ENCODE measurements at places on chromosomes 16 and 17.

DNA sequence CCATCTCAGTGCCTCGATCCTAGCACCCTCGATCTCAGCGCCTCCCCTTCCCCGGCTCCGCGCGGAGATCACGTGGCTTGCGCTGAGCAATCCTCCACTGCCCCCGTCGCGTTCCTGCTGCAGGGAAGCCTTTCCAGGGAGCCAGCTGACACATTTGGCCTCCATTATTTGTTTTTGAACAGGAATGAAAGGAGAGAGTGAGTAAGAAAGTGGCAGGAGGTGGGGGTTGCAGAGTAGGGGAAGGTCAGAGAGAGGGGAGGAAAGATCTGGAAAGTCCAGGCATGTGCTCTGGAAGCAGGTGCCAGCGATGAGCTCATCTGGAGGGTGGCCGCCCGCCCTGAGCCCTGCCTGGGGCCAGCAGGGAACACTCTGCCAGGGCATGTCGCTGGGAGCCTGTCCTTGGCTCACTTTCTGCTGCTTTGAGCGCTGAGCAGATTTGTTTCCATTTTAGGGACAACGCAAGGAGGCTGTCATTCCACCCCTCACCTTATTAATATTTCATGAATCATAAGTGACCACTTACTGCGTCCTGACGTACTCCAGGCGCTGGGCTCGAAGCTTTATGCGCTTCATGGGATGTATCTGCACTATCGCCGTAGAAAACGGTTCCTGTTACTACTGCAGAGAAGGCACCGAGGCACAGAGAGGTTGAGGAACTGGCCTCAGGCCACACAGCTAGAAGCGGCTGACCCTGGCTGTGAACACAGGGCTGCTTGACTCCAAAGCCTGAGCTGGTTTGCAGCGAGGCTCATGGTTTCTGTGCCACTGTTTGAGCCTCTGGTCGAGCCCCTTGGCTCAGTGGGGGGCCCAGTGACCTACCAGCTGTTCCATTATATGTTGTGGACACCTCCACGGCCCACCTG is 283.1 kb downstream of the SEC14L1 start:
- DNase-seq = peak; percentile 87

DNA sequence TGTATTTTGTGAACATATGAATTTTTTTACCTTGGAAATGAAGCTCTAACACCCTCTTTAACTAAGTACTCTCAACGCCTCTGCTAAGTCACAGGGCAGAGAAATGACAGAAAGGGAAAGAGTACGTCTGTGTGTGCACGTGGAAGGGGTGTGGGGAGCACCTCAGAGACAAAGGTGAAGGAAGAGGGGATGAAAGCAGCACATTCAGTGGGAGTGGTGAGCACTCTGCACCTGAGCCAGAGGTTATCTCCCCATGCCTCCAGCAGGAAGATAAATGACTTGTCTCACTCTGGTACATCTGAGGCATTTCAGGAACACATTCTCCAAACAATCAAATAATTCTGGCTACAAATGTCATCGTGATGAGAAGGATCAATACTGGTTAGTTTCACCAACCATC is 15.0 kb downstream of the GNA13 start:
- no peak for DNase-seq

DNA sequence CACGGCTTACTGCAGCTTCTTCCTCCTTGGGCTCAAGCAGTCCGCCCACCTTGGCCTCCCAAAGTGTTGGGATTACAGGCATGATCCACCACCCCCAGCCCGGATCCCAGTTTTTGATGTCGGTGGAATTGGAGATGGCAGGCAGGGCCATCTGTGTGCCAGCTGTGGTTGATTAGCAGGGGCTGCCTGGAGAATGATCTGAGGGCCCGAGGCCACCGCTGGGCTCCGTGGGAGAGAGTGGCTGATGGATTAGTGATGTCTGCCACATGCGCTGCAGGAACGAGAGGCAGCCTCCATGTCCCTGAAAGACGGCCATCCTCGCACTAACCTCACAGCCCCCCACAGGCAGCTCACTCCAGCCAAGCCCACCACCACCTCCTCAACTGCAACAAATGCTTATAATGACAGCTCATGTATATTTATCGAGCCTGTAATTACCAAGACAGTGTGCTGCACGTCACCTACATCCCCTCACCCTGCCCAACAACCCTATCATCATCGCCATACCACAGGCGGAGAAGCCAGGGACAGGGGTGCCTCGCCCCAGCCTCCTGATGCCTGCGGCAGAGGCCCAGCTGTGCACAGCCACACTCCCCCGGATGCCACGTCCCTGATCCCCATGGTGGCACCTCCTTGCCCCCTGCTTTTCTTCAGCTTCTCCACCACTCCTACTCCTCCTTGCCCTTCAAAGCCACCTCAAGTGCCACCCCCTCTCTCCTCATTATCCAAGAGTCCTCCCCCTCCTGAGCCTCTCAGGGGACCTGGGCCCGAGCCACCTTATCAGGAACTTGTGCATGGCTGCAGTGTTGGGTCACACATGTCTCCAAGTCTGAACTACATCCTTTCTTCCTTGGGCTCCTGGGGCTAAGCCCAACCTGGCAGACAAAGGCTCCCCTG is 33.2 kb downstream of the ACTG1 start:
- DNase-seq = no peak

DNA sequence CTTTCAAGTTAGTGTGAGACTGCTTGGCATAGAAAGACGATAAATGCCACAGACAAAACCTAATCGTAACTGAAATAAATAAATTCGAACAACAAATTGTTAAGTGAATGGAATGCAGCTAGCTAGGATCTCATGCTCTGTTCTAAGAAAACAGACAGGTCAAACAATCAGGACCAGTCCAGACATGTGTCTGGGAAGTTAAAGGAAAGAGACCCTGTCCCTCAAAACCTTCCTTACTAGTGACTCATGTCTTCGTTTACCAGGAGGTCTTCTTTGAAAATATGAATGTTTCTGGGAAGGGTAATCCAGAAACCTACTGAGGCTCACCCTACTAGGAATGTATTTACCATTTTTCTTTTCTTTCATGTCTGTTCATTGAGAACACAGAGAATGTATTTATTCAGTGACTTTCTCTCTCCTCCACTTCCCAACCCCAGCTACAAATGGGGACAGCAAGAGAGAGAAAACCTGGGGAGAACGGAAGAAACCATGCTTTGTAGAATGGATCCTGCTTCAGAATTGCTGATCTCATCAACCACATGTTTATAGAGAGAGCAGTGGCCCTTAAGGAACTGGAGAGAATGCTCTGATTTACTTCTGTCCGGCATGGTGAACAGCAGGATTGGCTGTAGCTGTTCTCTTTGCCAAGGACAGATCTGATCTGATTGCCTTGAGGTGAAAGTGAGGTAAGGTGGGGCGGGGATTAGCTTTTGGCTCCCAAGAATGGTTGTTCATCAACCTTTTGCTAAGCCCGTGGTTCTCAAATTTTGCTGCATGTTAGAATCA is 39.4 kb upstream of the DHX8 start:
- no peak for DNase-seq

DNA sequence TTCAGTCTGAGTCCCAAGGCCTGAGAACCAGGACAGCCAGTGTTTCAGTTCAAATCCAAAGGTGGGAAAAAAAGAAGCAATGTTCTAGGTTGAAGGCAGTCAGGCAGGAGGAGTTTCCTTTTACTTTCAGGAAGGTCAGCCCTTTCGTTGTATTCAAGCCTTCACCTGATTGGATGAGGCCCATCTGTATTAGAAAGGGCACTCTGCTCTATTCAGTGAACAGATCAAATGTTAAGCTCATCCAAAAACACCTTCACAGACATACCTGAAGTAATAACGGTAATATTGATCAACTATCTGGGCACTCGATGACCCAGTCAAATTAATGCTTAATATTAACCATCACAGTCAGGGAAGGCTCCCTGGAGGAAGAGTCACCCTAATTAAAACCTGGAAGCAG is 60.9 kb downstream of the IRX5 start:
- DNase-seq = no peak

GRCh38 chr17:79990704-79991103 is 45.0 kb downstream of the TBC1D16 start:
- DNase-seq = no peak

DNA sequence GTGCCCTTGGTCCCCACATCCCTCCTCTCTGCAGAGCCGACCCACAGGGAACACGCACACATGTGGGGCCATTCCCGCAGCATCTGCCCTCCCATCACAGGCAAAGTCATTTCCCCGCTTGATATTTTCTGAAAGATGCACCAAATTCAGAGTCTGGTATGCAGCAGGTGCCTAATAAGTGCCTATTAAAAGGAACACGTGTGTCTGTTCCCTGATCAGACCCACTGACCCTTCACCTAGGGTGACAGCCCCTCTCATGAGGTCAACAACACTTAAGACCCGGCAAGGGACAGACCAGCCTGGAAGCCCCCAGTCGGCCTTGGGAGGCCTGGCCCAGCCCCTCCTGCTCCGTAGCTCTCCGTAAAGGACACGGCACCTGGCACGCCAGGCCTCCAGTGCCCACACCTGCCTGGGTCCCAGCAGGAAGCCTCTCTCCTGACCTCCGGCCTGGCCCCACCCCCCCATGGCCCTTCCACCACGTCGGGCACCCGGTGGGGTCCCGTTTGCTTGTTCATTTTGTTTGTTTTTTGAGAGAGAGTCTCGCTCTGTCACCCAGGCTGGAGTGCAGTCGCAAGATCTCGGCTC is 20.0 kb downstream of the UNKL start:
- DNase-seq = no peak

GRCh38 chr16:69793526-69793925 is 31.4 kb downstream of the WWP2 start:
- DNase-seq = no peak

DNA sequence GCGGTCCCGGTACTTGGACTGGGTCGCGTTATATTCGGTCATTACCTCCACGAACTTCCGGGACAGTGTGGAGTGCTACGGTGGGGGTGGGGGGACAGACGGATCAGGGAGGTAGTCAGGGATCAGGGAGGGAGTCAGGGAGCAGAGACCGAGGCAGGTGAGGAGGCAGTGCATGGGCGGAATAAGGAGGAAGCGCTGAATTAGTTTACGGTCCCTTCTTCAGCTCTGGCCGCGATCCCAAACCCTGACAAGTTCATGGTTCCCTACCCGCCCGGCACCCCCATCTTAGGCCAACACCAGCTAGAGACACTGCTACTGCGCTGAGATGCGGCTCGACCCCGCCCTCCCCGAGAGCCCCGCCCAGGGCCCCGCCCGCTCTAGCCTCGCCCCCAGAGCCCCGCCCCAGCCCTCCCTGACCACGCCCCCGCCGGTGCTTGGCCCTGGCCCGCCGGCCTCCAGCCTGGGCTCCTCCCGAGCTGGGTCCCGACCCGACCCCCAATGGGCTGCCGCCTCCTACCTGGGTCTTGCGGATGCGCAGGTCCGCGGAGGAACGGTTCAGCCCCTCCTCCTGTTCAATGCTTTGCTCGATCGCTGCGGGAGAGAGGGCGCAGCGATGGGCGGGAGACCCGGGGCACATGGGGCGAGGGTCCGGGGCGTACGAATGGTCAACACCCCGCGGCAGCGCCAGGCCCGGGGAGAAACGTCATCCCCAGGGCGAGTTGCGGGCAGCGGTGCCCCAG is 12.1 kb downstream of the HSD3B7 start:
- no peak for DNase-seq
